Stimulated activated CD4-positive, alpha-beta T cell treated with anti-CD3 and anti-CD28 coated beads, Interleukin-4, amount 100 ng/mL, for 4 hours (primary cell): ENCODE measurements at places on chromosomes 12 and 14.

DNA sequence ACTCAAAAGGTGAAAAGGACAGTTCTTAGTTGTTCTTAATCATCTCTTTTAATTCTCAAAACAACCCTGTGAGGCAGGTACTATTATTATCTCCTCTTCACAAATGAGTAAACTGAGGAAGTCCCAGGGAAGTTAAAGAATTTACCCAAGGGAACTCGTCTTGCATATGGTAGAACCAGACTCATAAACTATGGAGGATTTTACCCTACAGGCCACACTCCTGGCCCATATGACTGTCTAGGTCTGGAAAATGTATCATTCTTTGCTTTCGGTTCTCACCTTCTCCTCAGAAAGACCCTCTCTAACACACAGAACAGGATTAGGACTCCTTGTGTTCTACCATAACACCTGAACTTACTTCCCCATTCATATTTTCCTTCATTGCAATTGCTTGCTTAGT, 18.9 kb downstream of the SOX5 start:
- DNase-seq: no peak

DNA sequence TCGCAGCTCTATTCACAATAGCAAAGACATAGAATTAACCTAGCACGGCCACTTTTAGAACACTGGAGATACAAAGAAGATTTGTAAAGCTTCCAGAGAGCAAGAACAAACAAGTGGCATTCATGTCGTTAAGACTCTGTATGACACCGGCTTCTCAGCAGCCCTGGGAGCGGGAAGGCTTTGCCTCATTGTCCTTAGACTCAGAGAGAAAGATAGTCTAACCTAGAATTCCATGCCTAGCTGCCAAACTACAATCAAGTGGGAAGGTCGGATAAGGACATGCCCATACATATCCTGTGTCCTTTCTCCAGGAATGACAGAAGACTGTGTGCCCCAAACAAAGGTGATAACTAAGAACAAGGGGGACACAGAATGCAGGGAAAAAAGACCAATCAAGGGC, 1038.3 kb downstream of the BCL11B start:
- DNase-seq: no peak

DNA sequence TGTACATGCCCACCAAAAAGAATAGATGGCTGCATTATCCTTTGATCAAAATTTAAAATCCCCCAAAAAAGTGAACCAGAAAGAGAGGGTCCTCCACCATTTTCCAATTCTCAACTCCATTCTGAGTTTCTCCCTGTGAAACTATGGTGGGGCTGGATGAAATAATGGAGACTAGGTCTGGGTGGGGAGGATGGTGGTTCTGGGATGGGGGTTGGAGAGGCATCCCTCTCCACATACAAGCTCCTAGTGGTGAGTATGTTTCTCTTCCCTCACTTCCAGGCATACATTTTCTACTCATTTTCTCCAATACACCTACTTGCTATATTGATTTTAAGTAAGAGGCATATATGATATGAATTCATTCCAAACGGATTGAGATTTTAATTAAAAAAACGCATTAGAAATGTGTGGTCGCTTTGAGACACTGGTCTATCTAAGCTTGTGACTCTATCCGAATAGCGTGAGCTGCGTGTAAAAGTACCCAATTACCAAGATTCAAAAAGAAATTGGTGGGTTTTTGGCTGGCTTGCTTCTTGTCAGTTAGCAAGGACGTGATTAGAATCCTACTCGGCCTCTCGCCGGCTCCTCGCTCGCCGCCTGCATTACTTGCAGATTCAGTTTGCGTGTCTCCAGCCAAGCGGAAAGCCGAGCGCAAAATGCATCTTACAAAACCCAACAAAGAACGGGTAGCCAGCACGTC, 3.4 kb downstream of the ASCL1 start:
- DNase-seq: no peak

DNA sequence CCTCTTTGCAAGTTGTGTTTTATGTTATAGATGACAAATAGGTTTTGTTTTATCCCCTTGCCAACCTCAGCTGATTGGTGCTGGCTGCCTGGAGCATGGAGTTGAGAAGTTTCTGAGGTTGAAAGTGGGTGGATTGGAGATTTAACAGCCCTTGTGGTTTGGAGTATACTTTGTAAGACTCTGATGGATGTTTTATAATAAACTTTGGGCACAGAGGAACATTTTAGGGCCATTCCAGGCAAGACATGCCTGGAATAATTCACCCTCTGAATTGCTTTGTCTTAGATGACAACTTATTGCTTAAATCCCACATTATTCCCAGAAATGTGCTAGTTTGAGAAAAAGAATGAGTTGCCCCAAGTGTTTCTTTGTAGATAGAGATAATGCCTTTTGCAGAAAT, 158.9 kb downstream of the SLC5A8 start:
- DNase-seq: no peak

GRCh38 chr14:30849354-30849753, 25.0 kb upstream of the COCH start:
- DNase-seq: no peak
